COR-L47 (cell line): ENCODE measurements at places on chromosomes 1 and 21.
A peak's percentile ranks its signal among the peaks of the same experiment; 100 is the strongest.

DNA sequence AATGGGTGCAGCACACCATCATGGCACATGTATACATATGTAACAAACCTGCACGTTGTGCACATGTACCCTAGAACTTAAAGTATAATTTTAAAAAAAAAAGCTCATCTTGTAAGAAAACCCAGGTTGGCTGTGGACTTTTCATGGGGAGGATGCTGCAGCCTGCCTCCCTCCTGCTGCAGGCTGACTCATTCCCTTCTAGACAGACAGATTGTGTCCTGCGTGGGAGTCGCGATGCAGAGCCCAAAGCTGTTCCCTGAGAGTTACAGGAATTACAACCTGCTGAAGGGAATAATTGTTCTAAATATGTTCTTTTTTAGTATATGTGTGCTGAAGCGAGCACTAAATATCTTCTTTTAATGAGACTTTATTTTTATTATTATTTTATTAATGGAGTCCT, 93.2 kb downstream of the TBX19 start:
- no peak for DNase-seq

GRCh38 chr1:226405411-226405988, 2.4 kb downstream of the PARP1 start:
- DNase-seq = no peak

DNA sequence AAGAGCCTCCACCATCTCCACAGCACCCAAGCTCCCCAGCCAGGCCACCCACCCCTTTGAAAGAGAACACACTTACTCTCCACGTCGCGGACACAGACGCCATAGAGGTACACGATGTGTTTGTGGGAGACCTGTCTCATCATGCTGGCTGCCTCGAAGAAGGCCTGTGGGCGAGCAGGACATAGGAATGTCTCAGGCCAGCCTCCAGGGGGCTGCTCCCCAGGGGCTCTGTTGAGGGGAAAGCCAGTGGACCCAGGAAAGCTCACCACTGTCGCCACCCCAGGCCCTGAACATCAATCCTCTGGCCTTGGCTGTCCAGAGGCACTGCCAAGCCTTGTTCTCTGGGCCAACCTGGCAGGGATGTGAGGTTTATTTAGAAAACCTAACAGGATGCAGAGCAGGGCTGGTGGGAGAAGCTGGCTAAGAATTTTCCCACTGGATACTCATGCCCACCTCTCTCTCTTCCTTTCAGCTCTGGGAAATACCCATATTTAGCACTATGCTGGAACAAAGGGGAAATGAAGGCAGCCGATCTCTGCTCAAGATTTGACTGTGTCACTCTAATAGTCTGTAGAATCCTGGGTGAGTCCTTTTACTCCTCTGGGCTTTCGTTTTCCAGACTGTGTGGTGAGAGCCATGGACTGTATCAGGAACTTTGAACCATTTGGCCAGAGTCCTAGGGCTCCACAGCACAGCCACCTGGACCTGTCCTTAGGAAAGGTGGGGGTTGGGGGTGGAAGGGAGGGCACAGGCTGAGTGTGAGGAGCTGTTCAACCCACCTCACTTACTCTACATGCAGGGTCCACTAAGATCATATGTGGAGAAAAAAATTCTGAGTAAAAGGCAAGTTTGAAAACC, 101.9 kb downstream of the RAVER2 start:
- DNase-seq = no peak

DNA sequence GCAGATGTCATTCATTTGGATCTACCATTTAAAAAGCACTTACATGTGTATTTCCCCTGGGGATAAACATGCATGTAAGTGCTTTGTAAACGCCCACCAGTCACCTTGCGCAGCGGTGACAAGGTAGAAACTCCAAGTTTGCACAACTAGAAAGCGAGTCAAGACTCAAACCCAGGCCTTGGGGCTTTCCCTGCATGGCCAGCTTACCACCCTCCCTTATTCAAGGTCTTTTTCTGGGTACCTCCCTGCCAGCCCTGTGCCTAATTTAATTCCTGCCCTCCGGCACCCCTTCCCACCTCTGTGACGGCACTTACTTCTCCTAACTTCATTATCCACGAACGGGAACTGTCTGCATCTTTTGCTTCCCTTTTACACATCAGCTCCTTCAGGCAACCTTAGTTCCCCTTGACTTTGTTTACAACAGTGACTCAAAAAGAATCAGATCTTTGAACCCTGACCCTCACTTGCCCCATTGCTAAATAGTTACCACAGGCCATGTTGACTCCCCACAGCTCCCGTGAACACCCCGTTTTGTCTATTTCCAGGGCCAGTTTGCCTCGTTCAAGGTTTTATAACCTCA, 138.3 kb upstream of the ETS2 start:
- DNase-seq = no peak

GRCh38 chr1:83559129-83559840, 439.6 kb downstream of the TTLL7 start:
- no peak for DNase-seq

- peak; percentile 48 for DNase-seq
Measured at GRCh38 chr1:233998891-233999290, 94.4 kb downstream of the SLC35F3 start.

- no peak for DNase-seq
Measured at GRCh38 chr1:181181792-181182585, 93.5 kb downstream of the IER5 start.

DNA sequence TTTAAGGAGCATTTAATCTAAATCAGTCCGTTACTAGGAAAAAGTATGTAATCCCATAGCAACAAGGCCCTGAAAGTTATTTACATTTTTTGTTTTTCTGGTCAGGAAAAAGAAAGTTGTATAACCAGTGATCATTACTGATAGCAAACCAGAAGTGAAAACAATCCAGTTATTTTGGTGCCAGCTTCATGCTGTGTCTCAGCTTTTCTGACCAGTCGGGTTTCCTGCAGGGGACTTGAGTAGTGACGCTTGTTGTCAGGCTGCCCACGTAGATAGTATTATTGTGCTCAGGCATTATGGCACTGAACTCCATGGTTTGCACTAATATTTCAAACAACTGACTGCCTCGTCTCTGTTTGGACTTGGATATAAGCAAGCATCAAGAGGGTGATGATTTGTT, 55.2 kb downstream of the SASS6 start:
- no peak for DNase-seq

DNA sequence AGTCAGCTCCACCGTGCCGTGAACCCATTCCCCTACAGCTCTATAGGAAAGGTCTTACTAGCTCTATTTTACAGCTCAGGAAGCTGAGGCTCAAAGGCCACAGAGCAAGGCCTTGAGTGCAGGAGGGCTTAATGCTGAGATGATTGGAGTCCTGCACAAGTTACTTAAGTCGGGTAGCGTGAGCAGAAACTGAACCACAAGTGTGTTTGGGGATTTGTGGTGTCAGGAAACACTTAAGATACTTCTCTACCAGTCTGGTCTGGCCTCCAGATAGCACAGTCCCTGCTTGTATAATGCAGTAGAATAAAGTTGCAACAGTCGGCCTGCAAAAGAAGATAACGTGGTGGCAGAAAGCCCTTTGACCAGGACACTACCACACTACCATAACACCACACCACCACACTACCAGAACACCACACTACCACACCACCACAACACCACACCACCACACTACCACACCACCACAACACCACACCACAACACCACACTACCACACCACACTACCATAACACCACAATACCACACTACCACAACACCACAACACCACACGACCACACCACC, 118.1 kb downstream of the SPSB1 start:
- DNase-seq = no peak

- peak; percentile 60 for DNase-seq
Measured at GRCh38 chr1:197042676-197043341, 24.3 kb downstream of the F13B start.

DNA sequence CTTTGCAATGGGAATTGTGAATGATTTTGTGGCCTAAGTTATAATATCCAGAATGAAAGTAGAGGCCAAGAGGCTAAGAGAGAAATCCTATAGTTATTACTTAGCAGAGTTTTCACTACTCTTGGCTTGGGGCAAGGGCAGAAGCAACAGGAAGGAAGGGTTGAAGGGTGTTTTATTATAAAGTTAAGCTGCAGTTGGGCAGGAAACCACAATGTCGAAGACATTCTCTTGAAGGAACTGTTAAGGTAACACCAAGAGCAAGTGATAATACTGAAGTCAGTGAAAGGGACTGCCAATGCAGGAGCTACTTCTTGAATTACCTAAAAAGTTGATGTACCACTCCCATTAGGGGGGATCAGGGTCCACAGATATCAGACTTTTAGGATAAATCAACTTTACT, 8.3 kb downstream of the XCL2 start:
- DNase-seq = no peak

DNA sequence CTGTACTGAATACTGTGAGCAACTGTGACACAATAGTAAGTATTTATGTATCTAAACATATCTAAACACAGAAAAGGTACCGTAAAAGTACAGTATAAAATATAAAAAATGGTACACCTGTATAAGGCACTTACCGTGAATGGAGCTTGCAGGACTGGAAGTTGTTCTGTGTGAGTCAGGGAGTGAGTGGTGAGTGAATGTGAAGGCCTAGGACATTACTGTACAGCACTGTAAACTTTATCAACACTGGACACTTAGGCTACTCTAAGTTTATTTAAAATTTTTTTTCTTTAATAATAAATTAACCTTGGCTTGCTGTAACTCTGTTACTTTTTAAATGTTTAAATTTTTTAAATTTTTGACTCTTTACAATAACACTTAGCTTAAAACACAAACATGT, 24.5 kb upstream of the SHCBP1L start:
- no peak for DNase-seq

GRCh38 chr1:30232288-30232899, 491.0 kb downstream of the MATN1 start:
- DNase-seq = no peak

DNA sequence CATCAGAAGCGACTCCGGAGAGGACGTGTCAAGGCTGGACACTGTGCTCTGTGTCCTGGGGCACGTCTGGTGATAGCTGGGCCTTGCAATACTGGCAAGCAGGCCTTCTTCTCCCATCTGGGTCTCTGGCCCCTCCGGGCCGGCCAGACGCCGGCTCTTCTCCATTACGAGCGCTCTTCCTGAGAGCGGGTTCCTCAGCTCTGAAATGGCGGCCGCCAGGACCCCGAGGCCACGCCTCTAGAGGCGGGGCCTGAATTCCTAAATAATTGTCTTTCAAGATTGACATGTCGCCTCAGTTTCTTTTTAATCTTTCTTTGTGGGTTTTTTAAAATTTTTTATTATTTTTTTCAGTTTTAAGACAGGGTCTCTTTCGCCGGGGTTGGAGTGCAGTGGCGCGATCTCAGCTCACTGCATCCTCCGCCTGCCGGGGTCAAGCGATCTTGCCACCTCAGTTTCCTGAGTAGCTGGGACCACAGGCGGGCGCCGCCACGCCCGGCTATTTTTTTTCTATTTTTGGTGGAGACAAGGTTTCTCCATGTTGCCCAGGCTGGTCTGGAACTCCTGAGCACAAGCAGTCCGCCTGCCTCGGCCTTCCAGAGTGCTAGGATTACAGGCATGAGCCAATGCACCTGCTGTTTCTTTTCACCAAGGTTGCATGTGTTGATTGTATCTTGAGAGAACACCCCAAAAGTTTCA, 9.2 kb downstream of the RNF2 start:
- no peak for DNase-seq

DNA sequence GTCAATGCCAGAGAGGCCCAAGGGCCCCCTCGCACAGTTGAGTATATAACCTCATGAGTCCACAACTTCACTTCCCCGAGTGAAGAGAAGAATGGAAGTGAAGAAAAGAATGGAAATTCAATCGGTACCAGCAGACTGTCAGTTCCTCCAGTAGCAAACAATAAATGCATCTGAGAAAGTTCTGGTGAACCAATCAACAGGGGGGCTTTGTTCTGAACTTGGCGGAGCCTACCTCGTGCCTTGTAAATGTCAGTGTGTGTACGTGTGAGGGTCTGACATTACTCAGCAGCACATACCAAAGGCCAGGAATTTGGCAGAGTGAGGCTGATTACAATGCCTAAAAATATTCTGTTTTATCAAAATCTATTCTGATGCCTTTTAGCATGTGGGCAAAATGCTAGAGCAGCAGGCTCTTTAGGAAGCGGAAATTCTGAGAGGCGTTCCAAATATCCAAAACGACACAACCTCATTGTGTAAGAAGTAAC, 238.5 kb downstream of the LTN1 start:
- no peak for DNase-seq

- DNase-seq = no peak
Measured at GRCh38 chr1:199301472-199302217, 662.8 kb downstream of the PTPRC start.

- no peak for DNase-seq
Measured at GRCh38 chr1:116854716-116855115, 55.0 kb upstream of the PTGFRN start.
